Activated CD8-positive, alpha-beta memory T cell treated with anti-CD3 and anti-CD28 coated beads for 1 hour (primary cell): ENCODE measurements at places on chromosomes 3 and 15.

GRCh38 chr3:184489268-184489841 lies 72.2 kb upstream of the EPHB3 start:
- no peak for DNase-seq

DNA sequence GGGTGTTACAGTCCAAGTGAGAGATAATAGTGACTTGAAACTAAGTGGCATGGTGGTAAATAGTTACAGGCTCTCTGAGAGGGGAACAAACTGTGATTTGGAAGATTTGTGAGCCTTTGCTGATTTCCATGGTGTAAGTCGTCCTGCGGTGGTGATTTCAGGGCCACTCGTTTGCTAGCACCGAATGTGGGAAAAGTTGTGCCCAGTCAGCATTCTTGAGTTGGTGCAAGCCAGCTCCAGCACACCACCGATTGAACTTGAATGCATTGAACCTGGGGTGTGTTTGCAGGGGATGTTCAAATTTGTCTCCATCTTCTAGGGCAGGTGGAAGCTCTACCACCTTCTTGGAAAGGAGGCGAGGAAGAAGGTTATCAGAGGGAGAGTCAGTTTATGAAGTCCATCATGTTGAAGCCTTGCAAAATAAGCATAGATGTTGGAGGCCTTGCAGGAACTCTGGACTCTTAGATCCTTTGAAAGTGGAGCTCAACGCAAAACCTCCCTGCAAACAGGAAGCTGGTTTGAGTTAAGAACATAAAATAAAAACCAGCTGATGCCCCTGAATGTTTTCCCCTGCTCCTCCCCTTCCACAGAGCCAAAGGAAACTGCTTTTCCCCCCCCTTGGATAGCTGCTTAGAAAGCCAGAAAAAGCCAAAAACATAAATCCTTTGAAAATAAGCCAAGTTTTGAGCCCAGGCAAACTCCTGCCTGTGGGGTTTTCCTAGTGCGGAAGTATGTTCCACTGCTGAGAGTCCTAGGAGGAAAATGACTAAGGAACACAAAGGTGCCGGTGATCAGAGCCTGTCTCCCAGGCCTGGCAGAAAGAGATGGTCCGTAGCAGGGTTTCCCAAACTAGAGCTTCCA lies 21.9 kb downstream of the MAPKBP1 start:
- DNase-seq, result no peak

- no peak for DNase-seq
Measured at GRCh38 chr3:177688152-177688551, 490.9 kb upstream of the TBL1XR1 start.

GRCh38 chr3:126553284-126554084 lies 5.2 kb downstream of the C3orf22 start:
- DNase-seq, result no peak

- no peak for DNase-seq
Measured at GRCh38 chr15:61556037-61556648, 327.0 kb upstream of the RORA start.

DNA sequence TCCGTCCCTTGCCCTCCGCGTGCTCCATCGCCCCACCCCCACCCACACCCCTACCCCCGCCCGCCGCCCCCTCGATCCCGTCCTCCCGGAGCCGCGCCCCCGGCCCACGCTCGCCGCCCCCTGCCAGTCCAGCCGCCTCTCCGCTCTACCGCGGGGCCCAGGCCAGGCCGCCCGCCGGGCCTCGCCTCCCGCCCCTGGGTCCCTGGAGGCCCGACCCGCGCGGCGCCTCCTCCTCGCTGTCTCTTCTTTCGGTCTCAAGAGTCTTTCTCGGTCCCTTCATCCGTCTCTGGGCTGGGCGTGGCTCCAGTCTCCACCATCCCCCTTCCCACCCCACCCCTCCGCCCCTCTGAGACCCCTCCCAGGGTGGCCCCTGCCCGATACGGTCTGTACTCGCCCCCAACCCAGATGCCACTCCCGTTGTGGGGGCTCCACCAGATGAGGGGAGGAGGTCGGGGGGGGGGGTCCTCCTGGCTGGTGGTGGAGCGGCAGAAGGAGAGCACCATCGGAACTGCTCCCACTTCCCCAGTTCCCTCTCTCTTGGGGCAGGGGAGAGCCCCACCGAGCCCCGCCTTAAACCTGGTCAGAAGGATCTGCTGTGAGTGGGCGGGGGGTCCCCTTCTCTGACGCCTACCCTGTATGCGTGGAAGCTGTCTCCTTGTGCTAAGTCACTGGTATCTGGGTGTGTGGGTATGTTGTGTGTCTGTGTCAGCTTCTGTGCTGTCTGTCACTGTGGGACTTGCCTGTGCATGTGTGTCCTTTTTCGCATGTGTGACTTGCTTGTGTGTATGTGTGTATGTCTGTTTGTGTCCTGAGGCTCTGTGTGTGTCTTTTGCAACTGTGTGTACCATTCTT lies 1.0 kb downstream of the PRKCD start:
- no peak for DNase-seq

DNA sequence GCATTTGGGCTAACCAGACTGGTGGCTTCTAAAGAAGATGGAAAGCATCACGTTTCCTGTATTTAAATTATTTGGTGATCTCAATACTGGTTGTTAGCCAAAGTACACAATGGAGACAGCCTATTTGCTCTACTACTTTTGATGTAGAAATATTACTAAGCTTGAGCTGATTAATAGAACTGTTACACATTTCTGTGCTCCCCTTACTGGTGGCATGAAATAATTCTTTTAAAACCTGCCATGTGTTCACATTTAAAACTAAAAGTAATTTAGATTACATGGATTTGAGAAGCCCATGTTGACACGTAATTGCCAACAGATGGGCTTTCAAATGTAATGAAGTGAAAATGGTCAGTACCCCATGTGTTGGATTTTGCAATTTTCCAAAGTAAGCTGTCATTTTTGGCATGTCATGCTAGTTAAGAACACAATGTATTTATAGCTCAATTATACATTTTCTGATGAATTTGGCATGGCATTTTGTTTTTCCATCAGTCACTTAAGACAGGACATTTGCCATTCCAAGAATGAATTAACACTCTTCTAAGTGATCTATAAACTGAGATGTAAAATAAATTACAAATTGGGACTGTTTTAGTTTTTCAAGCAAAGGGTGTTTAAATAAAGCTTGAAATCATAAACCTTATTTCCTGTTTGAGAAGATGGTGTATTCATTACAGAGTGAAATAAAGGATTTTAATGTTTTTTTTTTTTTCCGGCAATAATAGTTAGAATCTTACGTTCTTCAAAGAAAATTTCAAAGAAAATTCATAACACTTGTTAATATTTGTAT lies 10.8 kb upstream of the RARRES1 start:
- no peak for DNase-seq

- no peak for DNase-seq
Measured at GRCh38 chr3:30500666-30501399, 105.6 kb upstream of the TGFBR2 start.

DNA sequence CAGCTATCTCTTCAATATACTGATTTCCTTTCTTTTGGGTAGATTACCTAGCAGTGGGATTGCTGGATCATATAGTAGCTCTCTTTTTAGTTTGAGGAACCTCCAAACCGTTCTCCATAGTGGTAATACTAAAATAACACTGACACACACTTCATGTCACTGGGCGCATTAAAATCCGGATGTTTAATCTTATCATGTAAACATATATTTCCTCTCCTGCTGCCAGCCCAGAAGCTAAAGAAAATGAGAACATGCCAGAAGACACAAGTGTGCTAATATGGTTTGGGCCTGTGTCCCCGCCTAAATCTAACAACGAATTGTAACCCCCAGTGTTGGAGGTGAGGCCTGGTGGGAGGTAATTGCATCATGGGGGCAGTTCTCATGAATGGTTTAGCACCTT lies 23.6 kb upstream of the KCNMB2 start:
- no peak for DNase-seq

DNA sequence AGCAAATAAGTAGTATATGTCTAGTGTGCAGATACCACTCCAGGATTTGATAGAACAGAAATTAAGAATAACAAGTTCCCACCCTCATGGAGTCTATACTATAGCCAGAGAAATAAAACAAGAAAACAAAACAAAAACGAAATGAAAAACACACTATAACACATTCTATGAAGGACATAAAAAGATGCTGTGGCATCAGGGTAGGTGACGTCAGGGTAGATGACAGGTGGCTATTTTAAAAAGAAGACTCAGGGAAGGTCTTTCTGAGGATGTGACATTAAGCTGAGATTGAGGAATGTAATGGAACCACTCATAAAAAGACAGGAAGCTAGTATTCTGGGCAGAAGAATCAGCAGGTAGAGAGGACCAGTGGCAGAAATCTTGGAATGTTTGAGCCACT lies 469.6 kb downstream of the RAP2B start:
- DNase-seq, result no peak

DNA sequence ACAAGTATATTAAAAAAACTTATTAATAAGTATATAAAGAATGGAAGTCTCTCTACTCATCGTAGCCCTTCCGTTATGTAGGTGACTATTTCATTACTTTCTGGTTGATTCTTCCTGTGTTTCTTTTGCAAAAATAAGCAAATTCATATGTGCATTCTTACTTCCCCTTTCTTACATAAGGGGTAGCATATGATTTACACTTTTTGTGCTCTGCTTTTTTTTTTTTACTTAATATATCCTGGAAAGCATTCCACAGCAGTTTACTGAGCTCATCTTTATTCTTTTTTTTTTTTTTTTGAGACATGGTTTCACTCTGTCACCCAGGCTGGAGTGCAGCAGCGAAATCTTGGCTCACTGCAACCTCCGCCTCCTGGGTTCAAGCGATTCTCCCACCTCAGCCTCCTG lies 12.9 kb downstream of the SCAMP5 start:
- DNase-seq, result no peak

DNA sequence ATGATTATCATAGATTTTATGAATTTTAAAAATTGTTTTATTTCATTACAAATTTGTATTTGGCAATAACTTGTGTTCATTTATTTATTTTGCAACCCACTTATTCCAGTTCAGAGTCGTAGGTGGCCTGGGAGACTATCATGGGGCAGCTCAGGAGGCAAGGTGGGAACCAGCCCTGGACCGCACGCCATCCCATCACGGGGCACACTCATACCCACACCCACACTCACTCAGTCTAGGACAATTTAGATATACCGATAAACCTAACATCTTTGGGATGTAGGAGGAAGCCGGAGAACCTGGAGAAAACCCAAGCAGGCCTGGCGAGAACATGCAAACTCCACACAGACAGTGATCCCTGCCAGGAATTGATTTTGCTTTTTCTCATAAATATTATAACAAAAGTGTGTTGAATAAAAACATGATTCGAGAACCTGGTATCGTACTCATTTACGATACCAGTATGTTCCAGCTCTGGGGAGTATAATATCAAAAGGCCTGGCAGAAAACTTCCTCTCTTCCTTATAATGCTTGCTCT lies 205.3 kb downstream of the NFKBIZ start:
- DNase-seq, result no peak

DNA sequence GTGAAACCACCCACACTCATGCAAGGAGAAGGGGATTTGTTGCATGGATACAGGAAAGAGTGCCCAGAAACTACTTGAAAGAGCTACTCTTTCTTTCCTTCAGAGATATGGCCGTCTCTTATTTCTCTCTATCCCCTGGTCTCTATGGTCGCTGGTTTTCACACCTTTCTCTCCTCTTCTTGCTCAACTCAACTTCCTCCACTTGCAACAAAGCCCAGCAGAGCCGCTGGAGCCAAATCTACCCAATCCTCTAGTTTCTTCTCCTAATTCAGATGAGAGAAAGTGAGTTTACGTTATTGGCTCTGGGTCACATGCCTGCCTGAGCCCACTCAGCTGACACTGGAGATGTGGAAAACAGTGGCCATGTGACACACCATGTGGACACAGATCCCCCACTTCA lies 215.2 kb downstream of the OSBPL10 start:
- no peak for DNase-seq

DNA sequence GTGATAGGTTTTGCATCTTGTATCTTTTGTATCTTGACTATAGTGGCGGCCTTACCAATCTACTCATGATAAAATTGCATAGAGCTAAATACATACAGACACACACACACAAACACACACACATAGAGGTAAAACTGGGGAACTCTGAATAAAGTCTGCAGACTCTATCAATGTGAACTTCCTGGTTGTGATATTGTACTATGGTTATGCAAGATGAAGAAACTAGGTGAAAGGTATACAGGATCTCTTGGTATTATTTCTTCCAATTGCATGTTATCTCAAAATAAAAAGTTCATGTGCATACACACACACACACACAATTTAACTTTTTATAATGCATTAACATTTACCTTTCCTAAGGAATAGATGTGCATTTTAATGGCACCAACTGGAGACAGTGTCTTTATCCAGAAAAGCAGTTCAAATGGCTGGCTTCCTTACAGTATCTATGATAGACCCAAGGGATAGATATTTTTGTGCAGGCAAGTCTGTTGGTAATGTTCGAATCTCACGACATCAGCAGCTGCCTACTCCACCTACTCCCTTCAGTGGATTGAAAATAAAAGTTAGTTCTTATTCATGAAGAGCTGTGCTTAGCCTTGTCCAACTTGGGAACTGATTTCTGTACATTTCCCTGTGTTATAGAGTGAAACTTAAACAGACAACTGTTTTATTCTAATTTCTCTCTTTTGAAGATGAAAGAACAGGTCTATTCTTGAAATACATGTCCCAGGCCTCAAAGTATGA lies 46.9 kb upstream of the SPRED1 start:
- DNase-seq, result no peak

GRCh38 chr3:42823351-42823750 lies 14.1 kb downstream of the ACKR2 start:
- DNase-seq, result no peak

DNA sequence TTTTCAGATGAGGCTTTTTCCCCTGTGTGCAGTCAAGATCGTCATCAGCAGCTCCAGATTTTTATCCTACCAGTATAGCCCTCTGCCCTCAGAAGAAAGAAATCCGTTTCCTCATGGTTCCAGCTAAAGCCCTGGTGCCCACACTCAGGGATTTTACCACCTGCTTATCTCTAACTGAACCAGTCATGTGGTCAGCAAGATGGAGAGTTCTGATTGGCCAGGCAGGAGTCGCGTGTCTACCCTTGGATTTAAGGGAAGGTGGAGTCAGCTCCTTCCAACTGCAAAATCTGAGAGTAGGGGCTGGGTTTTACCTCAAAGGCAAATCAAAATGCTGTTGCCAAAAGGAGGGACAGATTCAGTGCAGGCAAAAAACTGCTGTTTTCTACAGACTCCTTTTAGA lies 135.3 kb downstream of the LRTM1 start:
- no peak for DNase-seq

- no peak for DNase-seq
Measured at GRCh38 chr3:99909714-99910495, 92.2 kb downstream of the CMSS1 start.

GRCh38 chr15:79170256-79170664 lies 79.7 kb upstream of the RASGRF1 start:
- no peak for DNase-seq

GRCh38 chr3:47976135-47976732 lies 40.0 kb downstream of the MAP4 start:
- DNase-seq, result no peak

- DNase-seq, result no peak
Measured at GRCh38 chr3:74535281-74535680, 79.2 kb downstream of the CNTN3 start.

DNA sequence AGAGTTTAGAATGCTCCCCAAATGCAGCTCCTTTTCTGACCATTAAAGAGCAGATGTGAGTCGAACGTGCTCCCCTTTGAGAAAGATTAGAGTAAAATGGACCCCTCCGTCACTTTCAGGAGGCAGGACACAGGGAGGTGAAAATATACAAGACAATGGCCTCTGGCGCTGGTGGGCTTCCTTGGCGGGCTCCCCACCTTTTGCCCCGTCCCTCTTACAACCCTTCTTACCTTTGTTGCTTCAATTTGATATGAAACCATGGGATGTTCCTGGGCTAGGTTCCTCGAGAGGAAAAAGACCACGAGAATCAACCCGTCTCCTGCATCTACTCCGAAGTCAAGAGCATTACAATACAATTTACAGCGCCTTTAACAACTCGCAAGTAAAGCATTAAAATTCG lies 214.2 kb downstream of the MEIS2 start:
- DNase-seq, result no peak

GRCh38 chr3:23096041-23096440 lies 107.1 kb upstream of the UBE2E2 start:
- DNase-seq, result no peak
